Dorsolateral prefrontal cortex (tissue), 122 donors: ENCODE measurements at places on chromosomes 5 and 9.

DNA sequence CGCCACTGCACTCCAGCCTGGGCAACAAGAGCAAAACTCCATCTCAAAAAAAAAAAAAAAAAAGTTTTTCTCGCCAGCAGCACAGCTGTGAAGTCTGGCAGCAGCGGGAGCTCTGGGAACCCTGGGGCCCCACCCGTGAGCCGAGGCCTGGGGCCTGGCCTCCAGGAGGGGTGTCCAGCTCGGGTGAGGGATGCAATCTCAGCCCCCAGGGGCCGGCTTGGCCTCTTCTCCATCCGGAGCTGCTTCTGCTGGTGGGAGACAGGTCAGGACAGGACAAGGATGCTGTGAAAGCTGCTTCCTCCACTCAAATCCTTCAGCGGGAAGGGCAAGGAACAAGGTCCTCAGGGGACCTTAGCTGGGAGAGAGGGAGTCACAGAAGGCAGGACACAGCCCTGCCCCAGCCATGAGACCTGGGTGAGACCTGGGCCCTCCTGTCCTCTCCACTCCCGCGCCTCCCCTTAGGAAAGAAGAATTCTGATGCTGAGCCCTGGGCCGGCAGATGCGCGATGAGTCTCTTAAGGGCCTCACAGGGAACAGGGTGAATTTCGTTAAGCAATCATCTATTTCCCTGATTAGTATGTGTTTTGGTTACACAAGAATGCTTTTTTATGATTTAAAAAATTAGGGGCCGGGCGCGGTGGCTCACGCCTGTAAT is 30.6 kb downstream of the PLPP7 start:
- DNase-seq, result no peak

GRCh38 chr9:96245399-96245798 is 56.6 kb downstream of the HSD17B3 start:
- DNase-seq, result no peak

DNA sequence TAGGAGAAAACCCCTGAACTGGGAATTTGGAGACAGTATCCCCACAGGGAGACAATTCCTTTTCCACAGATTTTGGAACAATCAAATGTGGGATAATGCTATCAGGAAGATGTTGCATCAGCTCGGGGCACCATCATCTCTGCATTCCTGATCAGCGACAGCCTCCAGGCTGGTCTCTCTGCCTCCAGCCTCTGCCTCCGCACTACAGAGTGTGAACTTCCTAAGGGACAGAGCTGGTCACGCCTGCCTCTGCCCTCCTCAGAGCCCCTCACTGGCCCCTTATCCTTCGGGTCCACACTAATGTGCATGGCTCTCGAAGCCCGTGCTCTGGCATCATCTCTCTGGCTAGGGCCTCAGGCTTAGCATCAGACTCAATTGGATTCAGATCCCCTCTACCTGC is 8.6 kb downstream of the FOXI1 start:
- DNase-seq, result no peak

DNA sequence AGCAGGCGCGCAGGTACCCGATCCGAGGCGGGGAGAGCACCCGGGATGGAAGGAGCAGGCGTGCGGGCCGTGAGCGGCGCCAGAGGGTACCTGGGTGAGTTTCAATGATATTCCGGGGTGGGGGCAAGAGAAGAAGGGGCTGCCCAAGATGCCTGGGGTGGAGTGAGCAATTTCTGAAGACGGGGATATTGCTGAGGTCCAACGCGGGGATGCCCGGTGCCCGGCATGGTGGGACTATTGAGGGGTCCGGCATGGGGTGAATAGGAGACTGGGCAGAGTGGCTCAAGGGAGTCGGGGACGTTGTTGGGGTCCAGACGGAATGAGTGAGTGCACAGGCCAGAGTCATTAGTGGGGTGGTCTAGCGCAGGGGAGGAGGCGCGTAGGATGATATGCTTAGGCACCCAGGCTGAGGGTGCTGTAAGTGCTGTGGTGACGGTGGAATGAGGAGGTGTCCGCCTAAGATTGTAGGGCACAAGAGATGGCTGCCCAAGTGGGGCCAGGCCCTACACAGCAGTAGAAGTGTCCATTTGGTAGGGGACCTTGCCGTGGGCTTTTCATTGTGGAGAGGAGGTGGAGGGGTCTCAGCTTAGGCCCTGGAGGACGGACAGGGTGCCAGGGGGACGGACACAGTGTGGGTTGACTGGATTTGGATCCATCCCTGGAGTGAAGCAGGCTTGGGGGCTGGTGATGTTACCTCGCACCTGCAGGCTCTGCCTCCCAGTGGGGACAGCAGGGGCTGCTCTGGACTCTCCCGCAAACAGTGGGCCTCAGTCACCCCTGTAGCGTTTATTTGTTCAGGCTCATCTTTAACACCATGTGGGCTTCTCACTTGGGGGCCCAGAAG is 719 bp downstream of the MIGA2 start:
- DNase-seq, result no peak

DNA sequence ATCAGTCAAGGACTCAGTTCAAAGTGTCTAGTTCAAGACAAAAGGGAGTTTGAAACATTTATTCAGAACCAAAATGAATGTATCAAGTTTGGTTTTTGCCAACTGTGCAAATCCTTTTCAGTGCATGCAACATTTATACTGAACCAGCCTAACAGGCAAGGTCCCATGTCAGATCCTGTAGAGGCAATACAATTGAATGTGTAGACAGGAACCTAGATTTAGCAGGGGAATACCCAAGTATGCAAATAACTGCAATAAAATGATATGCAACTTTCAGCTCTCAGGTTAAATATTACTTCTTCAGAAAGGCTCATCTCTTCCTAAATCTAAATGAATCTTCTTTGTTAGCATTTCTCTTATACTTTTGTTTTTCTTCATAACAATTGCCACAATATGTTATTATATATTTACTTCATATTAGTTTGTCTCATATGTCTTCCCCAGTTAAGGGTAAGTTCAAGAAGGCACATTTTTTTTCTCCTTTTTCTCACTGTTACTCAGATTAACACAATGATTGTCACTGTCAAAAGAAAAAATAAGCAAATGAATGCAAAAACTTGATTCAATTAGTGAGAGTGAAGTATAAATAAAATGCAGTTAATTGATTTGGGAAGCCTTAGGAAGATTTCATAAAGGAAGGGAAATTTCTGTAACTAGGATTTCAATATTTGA is 163.9 kb upstream of the RASA1 start:
- DNase-seq, result no peak

DNA sequence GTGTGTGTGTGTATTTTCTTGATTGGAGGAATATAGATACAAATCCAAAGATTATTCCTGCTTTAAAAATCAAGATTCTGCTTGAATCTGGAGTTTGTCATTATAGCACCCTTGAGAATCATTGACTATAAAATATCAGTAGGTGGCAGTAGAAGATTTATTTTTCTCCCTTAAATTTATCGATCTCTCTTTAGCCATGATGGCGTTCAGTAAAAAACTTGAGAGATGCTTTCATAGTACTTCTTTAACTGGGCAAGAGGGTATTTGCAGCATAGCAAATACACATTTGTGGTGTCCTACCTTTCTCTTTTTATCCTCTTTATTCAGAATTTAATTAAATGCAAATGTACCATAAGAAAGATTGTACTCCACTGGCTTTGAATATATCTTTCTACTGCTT is 307.7 kb downstream of the ADGRV1 start:
- no peak for DNase-seq

GRCh38 chr9:3732077-3733038 is 206.6 kb upstream of the RFX3 start:
- peak; percentile 36 for DNase-seq

- no peak for DNase-seq
Measured at GRCh38 chr5:126937771-126938170, 92.6 kb downstream of the MARCHF3 start.

DNA sequence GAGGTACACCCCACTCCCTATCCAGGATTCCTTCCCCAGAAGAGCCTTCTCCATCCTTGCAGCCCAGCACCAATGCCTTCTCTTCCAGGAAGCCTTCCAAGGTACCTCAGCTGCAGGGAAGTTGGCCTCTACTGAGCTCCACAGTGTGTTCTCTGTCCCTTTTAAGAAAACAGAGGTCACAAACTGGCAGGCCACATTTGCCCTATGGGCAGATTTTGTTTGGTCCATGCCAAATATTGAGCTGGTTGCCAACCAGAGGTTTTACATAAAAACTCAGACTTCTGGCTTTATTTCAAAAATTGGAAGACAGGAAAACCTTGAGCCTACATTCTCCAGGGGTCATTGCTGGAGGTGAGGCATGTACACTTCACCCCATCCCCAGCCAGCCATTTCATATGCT is 9.0 kb upstream of the NDST1 start:
- no peak for DNase-seq

GRCh38 chr5:5422819-5423515 is 490 bp downstream of the ICE1 start:
- no peak for DNase-seq

DNA sequence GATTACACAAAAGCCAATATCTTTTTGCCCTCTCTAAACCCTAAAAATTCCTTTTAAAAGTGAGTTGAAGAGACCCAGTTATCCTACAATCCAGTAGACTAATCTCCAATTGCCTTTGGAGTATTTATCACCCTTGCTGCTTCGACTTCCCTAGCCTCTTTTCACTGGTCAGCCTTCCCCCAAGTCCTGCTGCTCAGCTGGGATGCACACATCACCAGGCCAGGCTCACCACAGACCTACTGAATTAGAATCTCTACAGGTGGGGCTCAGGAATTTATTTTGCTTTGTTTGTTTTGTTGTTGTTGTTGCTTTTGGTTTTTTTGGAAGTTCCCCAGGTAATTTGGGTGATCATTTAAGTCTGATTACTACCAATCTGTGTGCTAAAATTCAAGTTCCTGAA is 11.6 kb upstream of the FOXD1 start:
- DNase-seq, result no peak

DNA sequence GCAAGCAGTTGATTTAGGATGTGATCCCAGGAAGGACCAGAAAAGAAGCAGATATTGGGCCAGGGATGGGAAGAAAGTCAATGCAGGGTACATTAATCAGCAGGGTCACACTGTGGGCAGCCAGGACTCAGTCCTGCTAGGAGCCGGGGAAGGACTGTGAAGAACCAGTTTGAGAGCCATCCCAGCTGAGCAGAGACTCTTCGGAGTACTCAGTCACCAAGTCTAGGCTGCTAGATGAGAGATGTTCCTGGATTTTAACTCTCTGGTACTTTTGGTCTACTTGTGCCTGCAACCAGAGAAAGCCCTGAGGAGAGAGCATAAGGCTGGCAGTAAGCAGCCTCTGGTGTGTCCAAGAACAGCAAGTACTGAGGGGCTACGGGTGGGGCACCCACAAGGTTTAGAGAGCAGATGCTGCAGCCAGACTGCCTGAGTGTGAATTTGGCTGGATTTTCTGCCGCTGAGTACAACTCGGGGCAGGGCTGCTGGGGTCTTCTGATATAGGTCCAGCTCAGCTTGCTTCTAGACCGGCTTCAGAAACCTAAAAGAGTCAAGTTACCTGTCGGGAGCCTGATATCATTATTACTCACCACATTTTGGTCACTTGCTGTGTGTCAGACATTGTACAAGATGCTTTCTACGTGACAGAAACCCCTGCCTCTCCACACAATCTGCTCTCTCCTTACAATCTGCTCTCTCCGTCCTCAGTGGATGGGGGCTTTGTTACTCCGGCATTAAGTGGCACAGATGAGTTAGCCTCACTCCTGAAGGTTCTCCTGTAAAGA is 250.2 kb upstream of the GAS1 start:
- DNase-seq, result no peak

- DNase-seq, result peak; percentile 72
Measured at GRCh38 chr5:82312373-82312856, 34.3 kb upstream of the RPS23 start.

GRCh38 chr5:72379936-72380335 is 59.8 kb downstream of the PTCD2 start:
- no peak for DNase-seq

- no peak for DNase-seq
Measured at GRCh38 chr5:10662083-10662482, 98.2 kb downstream of the ANKRD33B start.

GRCh38 chr5:124199893-124200292 is 546.5 kb downstream of the ZNF608 start:
- no peak for DNase-seq

GRCh38 chr5:151012862-151013261 is 7.5 kb upstream of the GPX3 start:
- no peak for DNase-seq

- peak; percentile 42 for DNase-seq
Measured at GRCh38 chr5:162209005-162209605, 141.5 kb downstream of the GABRG2 start.

GRCh38 chr5:137101544-137101943 is 397.6 kb downstream of the SPOCK1 start:
- DNase-seq, result no peak

DNA sequence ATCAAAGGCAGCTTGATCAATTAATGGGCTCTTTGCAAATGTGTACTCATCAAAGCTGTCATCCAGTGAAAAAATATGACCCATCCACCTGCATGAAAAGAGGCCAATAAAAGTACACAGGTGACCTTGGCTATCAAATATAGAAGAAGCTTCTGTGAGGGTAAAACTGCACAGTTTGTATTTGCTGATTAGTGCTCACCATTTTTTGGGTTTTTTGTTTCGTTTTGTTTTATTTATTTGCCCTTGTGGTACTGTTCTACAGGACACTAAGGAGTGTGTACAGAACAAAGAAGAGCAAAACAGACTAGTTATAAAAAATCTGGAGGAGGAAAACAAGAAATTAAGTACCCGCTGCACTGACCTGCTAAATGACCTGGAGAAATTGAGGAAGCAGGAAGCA is 101.3 kb downstream of the CNTLN start:
- DNase-seq, result no peak

DNA sequence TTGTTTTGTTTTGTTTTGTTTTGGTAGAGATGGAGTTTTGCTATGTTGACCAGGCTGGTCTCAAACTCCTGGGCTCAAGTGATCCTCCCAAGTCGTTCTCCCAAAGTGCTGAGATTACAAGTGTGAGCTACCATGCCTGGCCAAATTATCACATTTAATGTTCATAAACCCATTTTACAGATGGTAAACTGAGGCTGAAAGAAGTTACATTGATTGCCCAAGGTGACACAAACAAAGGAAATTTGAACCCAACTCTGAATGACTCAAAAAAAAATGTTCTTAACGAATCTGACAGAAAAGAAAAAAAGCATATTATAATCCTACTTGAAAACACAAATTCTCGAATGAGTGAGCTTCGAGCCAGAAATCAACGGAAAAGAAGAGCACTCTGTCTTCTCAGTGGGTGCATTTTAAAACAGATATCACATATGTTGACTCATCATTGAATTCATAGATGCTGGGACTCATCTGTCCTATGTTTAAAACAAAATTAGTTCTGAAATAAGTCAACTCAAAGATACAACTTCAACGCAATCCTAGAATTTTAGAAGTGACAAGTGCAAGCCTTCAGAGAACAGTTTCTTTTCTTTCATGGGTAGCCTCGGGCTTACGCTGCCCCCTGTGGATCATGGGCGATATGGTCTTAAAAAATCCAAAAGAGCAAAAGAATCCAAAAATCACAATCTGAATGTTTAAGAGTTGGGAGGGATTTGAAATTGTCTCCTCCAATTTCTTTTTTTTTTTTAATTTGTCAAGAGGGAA is 28.4 kb downstream of the TIMD4 start:
- DNase-seq, result no peak

GRCh38 chr9:7137571-7137970 is 379.8 kb downstream of the KDM4C start:
- DNase-seq, result no peak
